ENCODE measurements at places on chromosomes 16 and 17.
A peak's percentile ranks its signal among the peaks of the same experiment; 100 is the strongest.

DNA sequence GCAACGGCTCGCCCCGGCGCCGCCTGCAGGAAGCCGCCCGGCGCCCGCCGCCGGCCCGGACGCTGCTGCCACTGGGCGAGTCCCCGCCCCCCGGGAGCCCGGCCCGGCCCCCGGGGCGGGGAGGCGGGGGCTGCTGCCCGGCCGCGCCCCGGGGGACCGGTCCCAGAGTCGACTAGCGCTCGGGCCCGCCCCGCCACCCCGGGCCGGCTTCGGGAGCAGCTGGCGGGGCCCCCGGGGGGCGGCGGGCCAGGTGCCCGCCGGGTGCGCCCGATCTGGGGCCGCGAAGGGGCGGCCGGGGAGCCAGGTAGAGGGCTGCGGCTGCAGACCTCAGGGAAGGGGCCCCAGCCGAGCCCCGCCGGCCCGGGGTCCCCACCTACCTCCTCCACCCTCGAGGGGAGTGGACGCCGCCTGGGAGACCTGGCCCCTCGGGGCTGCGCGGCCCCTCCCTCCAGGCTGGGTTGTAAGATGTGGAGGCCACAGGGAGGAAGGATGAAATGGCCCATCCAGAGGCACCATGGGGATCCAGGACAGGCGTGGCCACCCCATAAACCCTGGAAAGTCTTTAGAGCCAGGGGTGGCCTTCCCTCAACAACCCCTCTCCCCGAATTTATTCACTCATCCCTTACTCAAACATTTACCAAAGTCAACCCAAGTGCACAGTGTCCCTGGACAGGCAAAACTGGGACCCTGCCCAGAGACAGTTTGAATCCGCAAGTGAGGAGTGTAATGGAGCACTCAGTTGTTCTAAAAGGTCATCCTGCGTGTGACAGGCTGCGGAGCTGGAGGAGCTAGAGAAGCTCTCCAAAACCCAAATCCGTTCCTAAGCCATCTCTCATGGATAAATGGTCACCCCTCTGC is at the start of gene CDYL2:
CDYL2 (minus strand) TSS at position 73 of the 858 bp plus-strand sequence. CDS start 425 bp downstream, outside the sequence.
- peak; percentile 42 for DNase-seq

DNA sequence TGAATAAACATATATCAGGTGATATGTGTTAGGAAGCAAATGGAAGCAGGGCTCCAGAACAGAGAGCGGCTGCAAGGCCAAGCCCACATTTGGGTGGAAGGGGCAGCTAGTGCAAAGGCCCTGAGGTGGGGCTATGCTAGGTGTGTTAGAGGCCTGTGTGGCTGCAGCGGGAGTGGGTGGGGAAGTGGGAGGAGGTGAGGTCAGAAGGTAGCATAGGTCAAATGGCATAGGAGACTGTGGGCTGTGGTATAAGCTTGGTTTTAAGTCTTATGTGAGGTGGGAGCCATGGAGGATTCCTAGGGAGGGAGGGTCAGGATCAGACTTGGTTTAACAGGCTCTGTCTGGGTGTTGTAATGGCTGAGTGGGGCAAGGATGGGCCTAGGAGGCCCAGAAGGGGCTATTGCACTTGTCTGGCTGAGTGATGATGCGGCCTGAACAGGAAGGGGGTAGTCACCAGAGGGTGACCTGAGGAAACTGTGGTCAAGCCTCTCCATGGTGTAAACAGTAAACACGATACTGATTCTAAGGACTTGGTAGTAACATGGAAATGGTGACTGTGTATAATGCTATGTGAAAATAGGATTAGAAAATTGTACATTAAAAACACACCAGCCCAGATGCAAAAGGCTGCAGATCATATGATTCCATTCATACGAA is 31.1 kb downstream of the RAI1 start:
- DNase-seq, result no peak

DNA sequence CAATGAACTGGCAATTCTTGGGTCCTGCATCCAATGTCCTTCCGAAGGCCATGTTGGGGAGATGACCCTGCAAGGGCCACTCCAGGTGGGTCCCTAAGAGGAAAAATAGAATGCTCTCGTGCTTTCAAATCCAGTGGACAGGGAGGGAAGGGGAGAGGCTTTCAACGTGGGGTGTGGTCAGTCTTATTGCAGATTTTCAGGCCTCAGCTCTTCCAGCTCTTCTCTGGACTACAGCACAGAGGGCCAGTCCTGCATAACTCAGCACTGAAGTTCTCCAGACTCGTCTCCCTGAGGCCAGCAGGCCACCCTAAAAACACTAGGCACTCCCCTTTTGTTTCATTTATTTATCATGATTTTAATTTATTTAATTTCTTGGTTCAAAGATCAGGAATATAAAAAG is 43.1 kb downstream of the SRL start:
- DNase-seq, result no peak

GRCh38 chr17:4235372-4236279 is 28.2 kb downstream of the ANKFY1 start:
- no peak for DNase-seq

GRCh38 chr16:53415504-53415903 is 18.8 kb upstream of the RBL2 start:
- DNase-seq, result no peak

DNA sequence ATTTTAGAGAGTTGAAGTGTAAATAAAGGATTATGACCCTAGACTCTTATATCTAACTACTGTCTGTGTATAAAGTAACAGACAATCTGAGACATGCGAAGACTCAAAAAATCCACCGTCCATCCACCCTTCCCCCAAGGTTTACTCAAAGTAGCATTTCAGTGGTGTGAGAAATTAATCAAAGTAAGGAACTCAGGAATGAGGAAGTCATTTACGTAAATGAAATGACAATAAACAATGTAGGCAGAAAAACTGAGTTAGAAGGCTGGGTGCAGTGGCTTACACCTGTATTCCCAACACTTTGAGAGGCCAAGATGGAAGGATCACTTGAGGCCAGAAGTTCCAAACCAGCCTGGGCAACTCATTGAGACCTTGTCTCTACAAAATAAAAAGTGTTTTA is 19.8 kb upstream of the NTN1 start:
- DNase-seq, result no peak

GRCh38 chr16:2985893-2986355 is 5.7 kb upstream of the PKMYT1 start:
- no peak for DNase-seq

DNA sequence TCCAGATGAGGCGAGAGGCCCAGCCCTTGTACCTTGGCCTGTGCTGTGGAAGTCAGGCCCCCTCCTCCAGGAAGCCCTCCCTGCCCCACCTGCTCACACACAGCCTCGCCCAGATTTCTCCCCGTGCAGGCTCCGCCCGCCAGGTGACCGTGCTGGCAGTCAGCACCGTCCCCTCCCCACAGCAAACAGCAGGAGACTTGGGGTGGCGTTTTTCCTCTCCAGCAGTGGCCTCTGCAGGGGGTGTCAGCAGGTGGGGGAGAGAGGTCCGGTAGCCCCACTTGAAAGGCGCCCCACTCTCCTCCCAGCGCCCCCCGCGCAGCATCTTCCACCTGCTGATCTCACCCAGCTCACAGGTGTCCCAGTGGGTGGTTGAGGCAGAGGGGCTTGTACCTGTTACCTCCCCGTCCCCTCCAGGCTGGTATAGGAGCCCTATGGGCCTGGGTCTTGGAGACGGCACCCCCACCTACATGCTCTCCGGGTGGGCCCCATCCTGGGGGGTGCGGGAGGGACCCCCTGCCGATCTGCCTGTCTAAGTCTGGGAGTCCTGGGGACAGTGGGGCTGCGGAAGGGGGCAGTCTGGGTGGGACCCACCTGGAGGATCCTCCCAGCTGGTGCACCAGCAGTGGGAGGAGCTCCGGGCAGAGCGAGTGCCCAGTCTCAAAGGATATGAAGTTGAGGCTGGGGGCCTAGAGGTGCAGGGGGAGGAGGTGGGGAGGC is 4.2 kb upstream of the C1QTNF8 start:
- DNase-seq, result no peak

GRCh38 chr16:30464078-30464477 is 8.5 kb upstream of the ITGAL start:
- DNase-seq, result no peak

GRCh38 chr17:64662774-64663367 is 764 bp upstream of the SMURF2 start:
- DNase-seq, result no peak
